T-cell (primary cell): ENCODE measurements at places on chromosomes 12 and 14.
A peak's percentile ranks its signal among the peaks of the same experiment; 100 is the strongest.

- DNase-seq: no peak
- no peaks in the 10 kb centered on the region for H3K4me1 ChIP-seq
- no peak overlapping the region for H3K4me3 ChIP-seq
- no peaks in the 10 kb centered on the region for H3K27me3 ChIP-seq
- H3K36me3 ChIP-seq: no peaks in the 10 kb centered on the region
- H3K27ac ChIP-seq: no peak overlapping the region
These were observed 426.9 kb upstream of the MIS18BP1 start for GRCh38 chr14:45679853-45680252.

DNA sequence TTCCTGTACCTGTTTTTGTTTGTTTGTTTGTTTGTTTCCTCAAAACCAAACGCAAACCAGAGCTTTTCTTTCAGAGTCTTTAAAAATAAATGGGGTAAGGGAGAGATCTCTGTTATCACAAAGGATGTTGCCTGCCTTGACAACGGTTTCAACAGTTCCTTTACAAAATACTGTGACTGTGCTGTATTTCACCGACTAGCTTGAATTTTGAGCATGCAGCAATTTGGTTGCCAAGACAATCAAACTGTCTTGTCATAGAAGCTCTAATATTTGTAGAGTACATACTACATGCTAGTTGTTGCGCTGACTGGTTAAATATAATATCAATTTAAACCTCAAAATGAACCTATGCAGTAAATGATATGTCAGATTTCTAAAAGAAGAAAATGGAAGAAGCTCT, 22.4 kb upstream of the TCP11L2 start:
- no peak overlapping the region for H3K27ac ChIP-seq
- no peaks in the 10 kb centered on the region for H3K4me1 ChIP-seq
- peaks cover 4% of the 10 kb centered on the region for H3K27me3 ChIP-seq
- H3K36me3 ChIP-seq: no peaks in the 10 kb centered on the region

DNA sequence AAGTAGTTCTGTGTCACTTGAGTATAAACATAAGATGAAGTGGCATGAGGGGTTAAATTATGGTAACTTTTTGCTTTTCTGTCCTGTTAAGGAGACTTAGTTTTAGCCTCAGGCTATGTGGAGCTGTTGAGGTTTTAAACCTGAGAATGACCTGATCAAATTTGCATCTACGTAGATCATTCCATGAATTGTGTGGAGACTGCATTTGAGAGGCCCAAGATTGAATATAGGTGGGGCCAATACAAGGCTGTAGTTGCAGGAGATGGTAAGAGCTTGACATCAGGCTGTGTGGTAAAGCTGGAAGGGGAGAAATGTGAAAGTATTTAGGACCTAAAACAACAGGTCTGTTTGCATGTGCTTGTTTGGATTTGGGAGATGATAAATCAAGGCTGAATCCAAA, 249.5 kb downstream of the SLC16A7 start:
- no peak overlapping the region for H3K27ac ChIP-seq
- no peaks in the 10 kb centered on the region for H3K27me3 ChIP-seq
- H3K4me3 ChIP-seq: no peak overlapping the region
- no peaks in the 10 kb centered on the region for H3K36me3 ChIP-seq
- no peak for DNase-seq

GRCh38 chr12:6476489-6476888, 6.0 kb upstream of the VAMP1 start:
- H3K4me1 ChIP-seq: no peaks in the 10 kb centered on the region
- H3K27me3 ChIP-seq: no peaks in the 10 kb centered on the region
- no peak overlapping the region for H3K27ac ChIP-seq
- DNase-seq: no peak
- H3K4me3 ChIP-seq: no peak overlapping the region

- no peaks in the 10 kb centered on the region for H3K27me3 ChIP-seq
- H3K4me3 ChIP-seq: no peak overlapping the region
- H3K36me3 ChIP-seq: peaks cover 37% of the 10 kb centered on the region
- H3K27ac ChIP-seq: no peak overlapping the region
- no peaks in the 10 kb centered on the region for H3K4me1 ChIP-seq
- no peak for DNase-seq
These were observed 15.9 kb downstream of the ERGIC2 start for GRCh38 chr12:29365091-29365490.

DNA sequence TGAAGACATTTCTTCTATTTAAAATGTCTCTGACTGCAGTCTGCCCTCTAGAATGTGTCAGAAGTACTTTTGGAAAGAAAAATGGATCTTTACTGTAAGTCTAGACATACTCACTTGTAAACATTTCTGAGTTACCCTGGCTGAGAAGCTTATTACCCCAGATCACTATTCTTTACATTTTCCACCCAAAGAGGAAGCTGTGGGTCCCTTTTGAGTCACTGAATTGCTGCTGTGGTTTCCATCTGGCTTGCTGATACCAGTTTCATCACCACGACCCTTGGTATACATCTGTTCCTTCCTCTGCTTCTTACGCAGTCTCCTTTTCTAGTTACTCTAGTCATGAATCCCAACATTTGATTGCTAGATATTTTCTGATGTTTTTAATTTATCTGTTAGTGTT, 20.2 kb upstream of the CLEC4D start:
- H3K36me3 ChIP-seq: no peaks in the 10 kb centered on the region
- H3K27me3 ChIP-seq: no peaks in the 10 kb centered on the region
- H3K4me1 ChIP-seq: peaks cover 24% of the 10 kb centered on the region
- no peak for DNase-seq
- H3K27ac ChIP-seq: peak overlapping the region; percentile 35

DNA sequence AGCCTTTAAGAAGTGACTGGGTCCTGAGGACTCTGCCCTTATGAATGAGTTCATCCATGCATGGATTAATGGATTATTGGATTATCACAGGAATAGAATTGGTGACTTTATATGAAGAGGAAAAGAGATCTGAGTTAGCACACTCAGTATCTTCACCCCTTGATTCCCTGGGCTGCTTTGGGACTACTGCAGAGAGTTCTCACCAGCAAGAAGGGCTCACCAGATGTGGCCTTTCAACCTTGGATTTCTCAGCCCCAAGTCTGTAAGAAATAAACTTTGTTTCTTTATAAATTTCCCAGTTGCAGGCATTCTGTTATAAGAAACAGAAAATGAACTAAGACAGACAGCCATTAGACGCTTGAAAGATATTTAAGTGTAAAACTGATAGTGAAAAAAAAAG, 509.2 kb downstream of the FLRT2 start:
- no peaks in the 10 kb centered on the region for H3K36me3 ChIP-seq
- H3K27me3 ChIP-seq: no peaks in the 10 kb centered on the region
- H3K27ac ChIP-seq: no peak overlapping the region
- DNase-seq: no peak
- H3K4me3 ChIP-seq: no peak overlapping the region

- H3K4me3 ChIP-seq: no peak overlapping the region
- H3K27me3 ChIP-seq: no peaks in the 10 kb centered on the region
- DNase-seq: no peak
- peaks cover 19% of the 10 kb centered on the region for H3K36me3 ChIP-seq
These were observed 110.0 kb downstream of the ETV6 start for GRCh38 chr12:11759494-11759878.

DNA sequence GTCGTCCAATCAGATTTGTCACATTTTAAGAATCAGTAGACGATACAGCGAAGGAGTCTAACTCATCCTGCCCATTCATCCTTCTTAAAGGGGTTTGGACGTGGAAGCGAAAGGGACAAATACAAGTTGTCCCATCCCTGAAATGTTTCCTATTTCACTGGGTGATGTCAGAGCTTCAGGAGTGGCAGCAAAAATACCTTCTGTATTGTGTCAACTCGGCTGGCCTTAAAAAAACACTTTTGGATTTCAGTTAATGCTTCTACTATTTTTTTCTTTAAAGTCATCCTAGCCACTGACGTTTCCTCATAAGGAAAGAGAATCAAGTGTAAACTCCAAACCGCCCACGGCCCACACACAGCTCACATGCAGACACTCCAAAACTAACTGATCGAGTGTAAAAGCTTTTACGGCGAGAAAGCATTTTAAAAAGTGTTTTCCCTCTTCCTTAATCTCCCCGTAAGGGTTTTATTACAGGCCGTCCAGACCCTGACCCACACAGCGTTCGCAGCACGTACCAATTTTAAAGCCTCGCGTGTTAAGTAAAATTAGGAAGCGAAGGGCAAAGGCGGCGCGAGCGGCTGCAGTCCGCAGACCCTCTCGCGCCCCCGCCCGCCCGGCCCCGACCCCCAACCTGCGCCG, 593 bp downstream of the CFL2 start:
- no peaks in the 10 kb centered on the region for H3K36me3 ChIP-seq
- H3K27me3 ChIP-seq: no peaks in the 10 kb centered on the region
- H3K27ac ChIP-seq: peak overlapping the region; percentile 72
- peaks cover 8% of the 10 kb centered on the region for H3K4me1 ChIP-seq
- no peak for DNase-seq

DNA sequence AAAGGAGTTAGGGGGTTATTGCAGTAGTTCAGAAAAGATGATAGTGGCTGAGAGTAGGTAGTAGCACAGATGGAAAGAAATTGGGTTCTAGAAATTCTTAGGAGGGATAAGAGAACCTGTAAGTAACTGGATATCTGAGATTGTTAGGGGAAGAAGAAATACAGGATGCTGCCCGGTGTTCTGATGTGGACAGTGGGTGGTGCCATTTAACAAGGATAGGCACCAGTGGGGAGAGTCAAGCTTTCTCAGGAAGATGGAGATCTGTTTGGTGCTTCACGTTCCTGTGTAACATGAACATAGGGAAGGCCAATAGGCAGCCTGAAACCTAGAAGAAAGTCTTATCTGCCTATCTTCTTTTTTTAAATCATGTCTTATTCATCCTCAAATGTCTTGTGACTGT, 245.9 kb downstream of the NPAS3 start:
- no peaks in the 10 kb centered on the region for H3K36me3 ChIP-seq
- no peak overlapping the region for H3K4me3 ChIP-seq
- no peak overlapping the region for H3K27ac ChIP-seq
- no peaks in the 10 kb centered on the region for H3K27me3 ChIP-seq
- H3K4me1 ChIP-seq: no peaks in the 10 kb centered on the region

GRCh38 chr12:95259368-95259767, 41.8 kb downstream of the VEZT start:
- H3K4me3 ChIP-seq: no peak overlapping the region
- no peak overlapping the region for H3K27ac ChIP-seq
- no peaks in the 10 kb centered on the region for H3K27me3 ChIP-seq
- H3K4me1 ChIP-seq: no peaks in the 10 kb centered on the region
- peaks cover 11% of the 10 kb centered on the region for H3K36me3 ChIP-seq

DNA sequence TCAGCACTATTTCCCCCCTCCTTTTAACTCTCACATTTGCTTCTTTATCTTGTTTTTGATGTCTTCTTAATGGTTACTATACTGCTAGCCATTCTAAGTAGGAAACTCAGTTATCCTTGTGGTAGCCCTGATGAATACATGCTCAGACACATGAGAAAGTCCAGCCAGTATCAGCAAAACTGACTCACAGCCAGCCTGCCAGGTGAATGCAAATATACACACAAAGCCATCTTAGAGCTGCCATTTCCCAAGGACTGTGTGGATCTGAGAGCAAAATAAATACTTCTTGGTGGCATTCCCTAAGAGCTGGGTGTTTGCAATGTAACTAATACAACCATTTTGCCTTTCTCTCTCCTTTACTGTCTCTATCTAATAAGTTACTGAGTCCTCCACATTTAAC, 455.2 kb downstream of the CCER1 start:
- no peaks in the 10 kb centered on the region for H3K36me3 ChIP-seq
- H3K4me1 ChIP-seq: no peaks in the 10 kb centered on the region
- H3K27me3 ChIP-seq: no peaks in the 10 kb centered on the region
- H3K27ac ChIP-seq: no peak overlapping the region
- DNase-seq: no peak

GRCh38 chr12:23704992-23705943, 244.2 kb downstream of the SOX5 start:
- H3K4me1 ChIP-seq: no peaks in the 10 kb centered on the region
- no peak overlapping the region for H3K4me3 ChIP-seq
- no peaks in the 10 kb centered on the region for H3K36me3 ChIP-seq
- no peak overlapping the region for H3K27ac ChIP-seq

DNA sequence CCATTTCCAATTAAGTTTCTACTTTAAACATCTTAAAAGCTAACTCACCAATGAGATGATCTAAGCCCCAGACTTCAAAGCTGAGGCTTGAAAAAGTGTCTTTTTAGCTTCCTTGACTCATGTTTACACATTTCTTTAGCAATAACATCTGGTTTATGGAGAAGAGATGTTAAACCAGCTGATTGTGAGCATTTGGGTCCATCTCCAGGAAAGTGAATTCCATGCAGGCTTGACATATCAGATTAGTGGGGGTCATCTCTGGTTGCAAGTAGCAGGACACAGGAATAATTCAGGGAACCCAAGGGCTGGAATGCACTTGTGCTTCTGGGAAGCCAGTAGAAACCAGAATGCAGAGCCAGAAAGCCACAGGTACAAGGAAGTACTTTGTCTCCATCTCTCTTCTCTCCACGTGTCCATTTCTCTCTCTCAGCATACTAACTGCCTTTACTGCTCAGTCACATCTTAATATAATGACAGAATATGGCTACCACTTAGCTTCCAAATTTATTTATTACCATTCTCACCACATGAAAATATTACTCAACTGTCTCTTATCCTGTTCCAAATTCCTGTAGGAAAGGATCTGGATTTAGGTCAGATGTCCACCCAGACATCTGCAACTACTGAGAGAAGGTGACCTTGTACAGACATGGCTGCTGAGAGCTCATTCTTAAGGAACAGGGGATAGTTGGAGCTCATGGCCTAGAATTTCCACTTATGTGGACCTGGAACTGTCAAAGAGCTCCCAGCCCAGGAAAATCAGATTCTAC, 104.4 kb downstream of the SCN8A start:
- H3K27me3 ChIP-seq: no peaks in the 10 kb centered on the region
- H3K27ac ChIP-seq: no peak overlapping the region
- no peaks in the 10 kb centered on the region for H3K36me3 ChIP-seq
- H3K4me3 ChIP-seq: no peak overlapping the region
- no peak for DNase-seq

GRCh38 chr12:105935106-105935505, 203.6 kb downstream of the NUAK1 start:
- no peak for DNase-seq
- H3K27ac ChIP-seq: no peak overlapping the region
- H3K36me3 ChIP-seq: no peaks in the 10 kb centered on the region
- no peaks in the 10 kb centered on the region for H3K27me3 ChIP-seq
- no peaks in the 10 kb centered on the region for H3K4me1 ChIP-seq

DNA sequence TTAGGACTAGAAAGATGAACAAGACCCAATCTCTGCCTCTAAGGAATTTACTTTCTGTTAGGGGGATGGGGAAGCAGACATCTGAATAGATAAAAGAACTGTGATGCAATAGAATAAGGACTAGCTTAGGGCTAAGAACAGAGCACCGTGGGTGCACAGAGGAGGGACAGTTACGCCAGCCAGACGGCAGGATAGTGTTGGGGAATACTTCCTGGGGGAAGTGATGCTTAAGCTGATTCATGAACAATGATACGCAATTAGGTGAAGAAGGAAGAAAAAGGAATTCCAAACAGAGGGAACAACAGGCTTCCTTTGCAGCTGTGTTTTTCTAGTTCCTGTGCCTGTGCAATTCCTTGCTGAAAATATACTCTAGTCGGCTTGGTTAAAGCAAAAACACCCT, 501.1 kb downstream of the APAF1 start:
- H3K4me1 ChIP-seq: no peaks in the 10 kb centered on the region
- DNase-seq: no peak
- no peaks in the 10 kb centered on the region for H3K36me3 ChIP-seq
- no peaks in the 10 kb centered on the region for H3K27me3 ChIP-seq
- no peak overlapping the region for H3K27ac ChIP-seq
- no peak overlapping the region for H3K4me3 ChIP-seq
